Posterior vena cava (tissue), 2 donors: ENCODE measurements at places on chromosomes 7 and 10.

DNA sequence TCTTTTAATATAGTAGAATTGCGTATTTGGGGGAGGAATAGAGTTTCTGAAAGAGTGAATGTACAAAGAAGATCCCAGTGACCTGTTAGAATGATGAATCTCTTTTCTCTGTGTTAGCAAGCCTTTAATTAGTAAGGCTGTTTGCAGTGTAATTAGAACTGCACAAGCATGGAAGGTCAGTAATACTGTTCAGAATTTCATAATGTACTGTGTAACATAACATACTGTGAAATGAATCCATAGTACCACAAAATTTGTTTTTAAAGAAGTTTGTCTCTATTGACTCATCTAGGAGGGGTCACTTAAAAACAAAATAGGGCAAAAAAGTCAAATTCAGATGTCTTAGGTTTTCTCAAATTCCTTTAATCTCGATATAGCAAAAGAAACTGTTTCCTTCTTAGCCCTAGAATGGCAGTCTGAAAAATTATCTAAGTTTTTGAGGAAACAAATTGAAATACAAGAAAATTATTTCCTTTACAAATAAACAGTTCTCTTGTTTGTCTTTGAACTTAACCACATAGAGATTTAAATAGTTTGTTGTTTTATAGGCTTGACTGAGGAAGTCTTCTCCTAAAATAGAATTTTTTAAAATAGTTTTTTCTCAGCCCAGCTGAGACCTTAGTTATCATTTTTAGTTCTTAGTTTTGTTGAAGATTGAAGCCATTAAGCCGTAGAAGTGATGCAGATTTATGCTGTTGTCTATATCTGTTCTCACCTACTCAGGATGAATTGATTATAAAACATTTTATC lies 12.5 kb downstream of the ADK start:
- DNase-seq: no peak

GRCh38 chr10:47348138-47348651 lies at the start of gene RBP3:
RBP3 (plus strand) TSS chr10:47348363; CDS start chr10:47348485, 122 bp downstream.
- DNase-seq: peak; percentile 64

DNA sequence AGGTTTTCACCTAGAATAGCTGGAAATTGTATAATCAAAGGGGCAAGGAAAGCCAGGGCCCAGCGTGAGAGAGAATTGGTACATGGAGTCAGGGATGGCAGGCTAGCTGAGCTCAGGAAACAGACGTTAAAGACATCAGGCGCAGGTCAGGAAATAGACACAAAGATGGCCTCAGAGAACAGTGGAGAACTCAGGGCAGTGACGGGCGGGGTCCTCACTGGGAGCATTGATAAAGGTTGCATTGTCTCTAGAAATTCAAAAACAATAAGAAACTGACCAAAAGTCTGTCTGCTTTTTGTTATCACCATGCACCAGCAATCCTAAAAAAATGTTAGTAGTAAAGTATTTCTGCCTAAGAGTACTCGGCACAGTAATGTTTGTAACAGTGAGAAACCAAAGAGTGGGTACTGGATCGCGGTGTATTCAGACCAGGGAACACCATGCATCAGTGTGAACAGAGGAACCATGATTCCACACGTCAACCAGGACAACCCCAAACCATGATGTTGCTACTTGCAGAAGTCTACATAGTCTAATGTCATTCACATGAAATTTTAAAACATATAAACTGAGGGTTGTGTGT lies 81.9 kb upstream of the AUTS2 start:
- DNase-seq: no peak

GRCh38 chr10:62993121-62993520 lies 140.0 kb upstream of the NRBF2 start:
- no peak for DNase-seq

DNA sequence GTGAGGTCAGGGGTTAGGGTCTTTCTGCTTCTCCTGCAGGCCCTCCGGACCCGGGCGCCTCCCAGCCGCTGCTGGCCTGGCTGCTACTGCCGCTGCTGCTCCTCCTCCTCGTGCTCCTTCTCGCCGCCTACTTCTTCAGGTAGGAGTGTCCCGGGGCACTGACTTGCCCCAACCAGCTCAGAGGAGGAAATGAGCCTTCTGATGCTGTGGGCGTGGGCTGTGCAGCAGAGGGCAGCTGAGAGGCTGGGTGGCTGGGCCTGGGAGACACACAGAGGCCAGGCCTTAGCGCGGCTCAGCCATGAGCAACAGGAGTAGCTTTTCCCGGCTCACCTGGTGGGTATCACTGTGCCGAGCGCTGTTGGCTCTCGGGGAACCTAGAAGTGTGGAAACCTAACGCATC lies 78.9 kb downstream of the MKI67 start:
- DNase-seq: peak; percentile 94

- DNase-seq: no peak
These were observed 141.5 kb upstream of the VWC2 start for GRCh38 chr7:49631960-49632359.

- DNase-seq: peak; percentile 82
These were observed 13.1 kb upstream of the ARPC1A start for GRCh38 chr7:99312316-99313203.

- DNase-seq: no peak
These were observed 77.4 kb downstream of the ZNF365 start for GRCh38 chr10:62451611-62451975.

DNA sequence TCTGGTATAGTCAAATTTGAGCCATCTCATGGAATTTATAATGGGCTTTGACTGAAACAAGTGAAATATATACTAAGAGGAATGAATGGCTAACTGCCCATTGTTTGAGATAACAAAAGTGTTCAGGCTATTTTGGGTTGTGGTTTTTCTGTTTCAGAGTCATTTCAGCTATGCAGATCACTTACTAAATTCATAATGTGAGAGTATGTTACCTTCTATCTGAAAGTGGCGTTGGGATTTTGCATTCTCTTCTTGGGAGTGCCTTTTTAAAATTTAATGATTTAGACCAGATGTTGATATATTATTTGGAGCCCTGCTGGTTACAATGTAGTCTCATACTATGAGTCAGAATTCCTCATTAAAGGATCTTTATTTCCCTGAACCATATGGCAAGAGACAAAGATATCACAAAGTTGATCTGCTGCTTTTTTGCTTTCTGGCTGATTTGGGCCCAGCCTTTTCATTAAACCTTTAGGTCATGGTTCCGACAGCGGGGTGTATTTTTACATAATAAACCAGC lies 10.4 kb downstream of the VCL start:
- no peak for DNase-seq

DNA sequence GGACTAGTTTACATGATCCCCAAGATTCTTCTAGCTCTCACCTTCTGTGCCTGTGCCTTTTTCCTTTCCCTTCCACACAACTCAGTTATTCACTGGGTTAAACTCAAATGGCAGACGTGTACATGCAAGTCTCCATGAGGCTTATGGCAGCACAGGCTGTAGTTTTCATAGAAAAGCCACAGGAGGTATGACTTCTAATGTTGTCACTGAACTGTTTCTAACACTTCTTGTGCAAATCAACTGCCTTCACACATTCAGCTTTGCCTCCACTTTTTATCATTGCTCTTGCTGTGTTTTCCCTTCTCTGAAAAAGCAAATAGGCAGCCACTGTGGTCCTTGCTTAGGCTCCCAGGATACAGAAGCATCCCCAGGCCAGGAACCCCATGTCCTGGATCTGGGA lies 5.3 kb upstream of the GIMAP5 start:
- DNase-seq: no peak

DNA sequence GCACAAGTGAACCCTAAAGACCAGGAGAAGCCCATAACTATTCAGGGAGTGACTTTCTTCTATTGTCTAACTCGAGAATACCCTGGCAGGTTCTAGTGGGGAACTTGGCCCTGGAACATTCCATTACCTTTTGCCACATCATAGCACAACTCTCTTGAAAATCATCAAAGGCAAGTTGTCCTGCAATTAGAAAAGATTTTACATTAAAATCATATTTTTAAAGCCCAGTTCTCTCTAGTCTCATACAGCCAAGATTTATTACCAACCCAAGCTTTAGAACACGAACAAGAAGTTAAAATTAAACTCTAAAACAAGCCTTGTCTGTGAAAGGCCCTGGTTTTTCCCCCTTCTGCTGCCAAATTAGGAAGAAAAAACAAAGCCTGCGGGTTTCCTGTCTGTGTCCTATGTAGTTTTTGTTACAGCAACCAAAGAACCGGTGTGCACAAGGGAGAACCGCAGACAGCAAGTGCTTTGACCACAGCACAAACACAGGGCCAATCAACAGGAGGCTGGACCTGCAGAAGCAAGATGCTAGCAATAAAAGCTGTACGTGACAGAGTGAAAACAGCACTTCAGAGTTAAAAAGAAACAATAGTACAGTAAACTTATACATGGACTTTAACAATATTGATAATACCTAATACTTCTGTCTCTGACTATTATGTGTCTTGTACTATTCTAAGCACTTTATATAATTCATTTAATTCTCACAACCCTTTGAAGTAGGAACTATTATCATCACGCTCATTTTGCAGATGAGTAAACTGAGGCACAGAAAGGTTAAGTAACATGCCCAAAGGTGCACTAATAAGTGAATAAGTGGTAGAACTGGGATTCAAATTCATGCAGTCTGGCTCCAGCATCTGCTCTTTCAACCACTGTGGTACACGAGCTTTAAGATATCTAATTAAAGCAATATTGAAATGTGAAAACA lies 65.8 kb downstream of the STK17A start:
- no peak for DNase-seq

DNA sequence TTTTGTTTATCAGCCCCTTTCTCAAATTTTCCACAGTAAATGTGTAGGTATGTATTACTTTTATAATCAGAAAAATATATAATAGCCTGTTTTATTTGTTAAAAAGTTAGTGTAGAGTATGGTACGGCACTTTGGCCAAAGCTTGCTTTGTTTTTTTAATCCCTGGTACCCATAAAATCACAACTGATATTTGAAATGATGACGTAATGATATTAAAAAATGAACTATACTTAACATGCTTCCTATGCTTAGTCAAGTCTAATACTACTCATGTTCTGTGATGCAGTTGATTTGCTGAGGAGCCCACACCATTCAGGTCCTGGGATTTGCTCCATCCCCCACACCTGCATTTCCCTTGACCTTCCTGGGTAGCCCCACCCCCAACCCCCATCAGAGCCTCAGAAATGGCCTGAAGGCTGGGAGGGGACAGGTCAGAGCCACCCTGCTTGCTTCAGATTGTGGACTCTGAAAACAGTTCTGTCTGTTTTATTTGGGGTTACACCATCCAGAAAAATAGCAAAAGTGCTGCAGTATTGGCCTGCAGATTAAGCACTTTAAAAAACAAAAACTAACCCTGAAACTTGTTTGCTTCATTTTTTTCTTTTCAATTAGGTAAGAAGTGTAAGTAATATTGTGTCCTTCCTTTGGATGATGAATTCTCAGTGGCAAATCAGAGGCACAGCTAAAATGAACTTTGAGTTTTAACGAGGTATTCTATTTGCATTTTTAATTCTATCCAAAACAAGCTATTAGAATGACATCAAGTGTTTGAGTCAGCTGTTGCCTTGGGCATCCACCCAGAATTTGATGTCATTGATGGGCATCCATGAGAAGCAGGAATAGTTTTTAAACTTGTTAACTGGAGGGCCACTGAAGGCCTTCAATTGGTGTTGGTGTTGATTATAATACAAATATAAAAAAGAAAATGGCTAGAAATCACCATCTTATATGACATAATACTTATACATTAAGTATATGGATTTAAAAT lies 23.3 kb downstream of the PLCE1 start:
- no peak for DNase-seq

DNA sequence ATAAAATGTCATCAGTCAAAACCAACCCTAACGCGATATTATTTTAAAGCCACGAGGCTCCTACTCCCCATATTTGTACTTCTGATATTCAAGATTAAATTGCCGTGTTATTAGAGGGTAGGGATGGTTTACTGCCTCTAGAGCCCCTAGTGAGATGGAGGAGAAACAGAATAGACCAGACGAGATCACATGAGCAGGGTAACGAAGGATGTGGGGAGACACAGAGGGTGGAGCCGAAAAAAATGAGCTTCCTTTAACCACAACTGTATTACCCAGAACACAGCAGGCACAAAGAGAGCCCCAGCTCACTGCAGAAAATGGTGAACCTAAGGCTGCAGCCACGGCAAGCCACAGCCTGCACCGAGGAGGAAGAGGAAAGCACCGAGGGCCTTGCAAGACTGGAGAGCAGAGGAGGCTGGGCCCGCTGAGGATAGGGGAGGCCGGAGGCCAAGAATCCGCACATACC lies 14.3 kb downstream of the ZC3HAV1 start:
- DNase-seq: no peak

- DNase-seq: no peak
These were observed 95.3 kb downstream of the RNF32 start for GRCh38 chr7:156735851-156736250.

- DNase-seq: no peak
These were observed 254.1 kb upstream of the PTER start for GRCh38 chr10:16182688-16183087.

GRCh38 chr7:139798221-139798620 lies 20.4 kb upstream of the HIPK2 start:
- DNase-seq: no peak

DNA sequence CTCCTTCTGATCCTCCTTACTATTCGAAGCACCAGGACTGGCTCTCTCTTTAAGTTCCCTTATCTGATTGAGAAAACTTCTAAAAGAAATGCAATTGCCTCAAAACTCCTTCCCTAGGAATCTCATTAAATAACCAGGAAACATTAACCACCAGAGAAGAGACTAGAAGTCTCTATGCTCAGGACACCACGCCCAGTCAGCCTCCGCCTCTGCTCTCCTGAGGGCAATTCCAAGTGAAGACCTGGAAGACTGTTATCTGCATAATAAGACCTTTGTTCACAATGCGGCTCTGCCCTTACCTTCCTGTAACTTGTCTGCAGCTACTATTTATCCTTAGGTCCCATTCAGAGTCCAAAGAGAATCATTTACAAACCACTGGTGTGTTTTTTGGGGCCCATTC lies 78.8 kb downstream of the ELMO1 start:
- DNase-seq: no peak

DNA sequence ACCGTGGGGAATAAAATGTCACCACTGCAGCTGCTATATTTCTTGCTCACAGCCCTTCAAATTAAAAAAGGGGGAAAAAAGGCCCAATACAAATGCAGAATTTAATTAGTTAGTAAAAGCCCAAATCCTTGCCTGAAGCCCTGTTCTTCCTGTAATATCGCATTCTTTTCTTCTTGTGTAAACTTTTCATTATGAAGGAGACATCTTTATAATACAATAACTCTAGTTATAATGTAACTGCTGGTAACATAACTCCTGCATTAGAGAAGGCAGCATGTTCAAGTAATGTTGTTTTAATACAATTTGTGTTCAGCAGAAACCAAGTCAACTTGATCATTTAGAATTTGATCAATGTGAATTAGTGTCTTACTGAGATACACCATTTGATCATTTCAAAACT lies 250.9 kb downstream of the CHCHD3 start:
- DNase-seq: no peak

- no peak for DNase-seq
These were observed 28.9 kb downstream of the HIPK2 start for GRCh38 chr7:139748941-139749340.
